H1 (cell line): ENCODE measurements at places on chromosomes 11 and 22. TPM values are rescaled to one million over a fixed set of nuclear protein-coding genes. Genes with fewer than 3 reads are reported as not detected.

GRCh38 chr22:24421428-24421931, 5.9 kb upstream of the ADORA2A start:
- peak; percentile 77 for DNase-seq

KCNJ11 gene
- total RNA-seq, result 6.3 and 8.3 TPM in 2 replicates

GLYAT gene
- total RNA-seq, result not detected in 2 replicates

KLHDC7B gene
- not detected in 2 replicates for total RNA-seq

GRCh38 chr11:13082588-13082987, 73.5 kb downstream of the RASSF10 start:
- no peak for DNase-seq

GRCh38 chr11:86910592-86910991, 44.6 kb downstream of the FZD4 start:
- no peak for DNase-seq

GRCh38 chr22:29212743-29213142, 7.0 kb downstream of the EMID1 start:
- no peak for DNase-seq

DNA sequence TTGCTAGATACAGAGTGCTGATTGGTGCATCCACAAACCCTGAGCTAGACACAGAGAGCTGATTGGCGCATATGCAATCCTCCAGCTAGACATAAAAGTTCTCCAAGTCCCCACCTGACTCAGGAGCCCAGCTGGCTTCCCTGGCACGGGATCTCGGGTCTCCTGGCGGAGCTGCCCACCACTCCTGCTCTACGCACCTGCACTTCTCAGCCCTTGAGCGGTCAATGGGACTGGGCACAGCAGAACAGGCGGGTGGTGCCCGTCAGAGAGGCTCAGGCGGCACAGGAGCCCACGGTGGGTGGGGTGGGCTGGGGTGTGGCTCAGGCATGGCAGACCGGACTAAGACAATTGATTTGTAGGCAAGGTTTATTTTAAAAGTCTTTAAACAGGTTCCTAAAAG, 1365.5 kb downstream of the FAM181B start:
- no peak for DNase-seq

SLC39A13 gene
- total RNA-seq, result 20.9 and 23.2 TPM in 2 replicates

CYP2D6 gene
- 0.77 and 0.93 TPM in 2 replicates for total RNA-seq

MIOX gene
- 0.30 and 0.33 TPM in 2 replicates for total RNA-seq

UBQLN3 gene
- total RNA-seq, result not detected in 2 replicates

DNA sequence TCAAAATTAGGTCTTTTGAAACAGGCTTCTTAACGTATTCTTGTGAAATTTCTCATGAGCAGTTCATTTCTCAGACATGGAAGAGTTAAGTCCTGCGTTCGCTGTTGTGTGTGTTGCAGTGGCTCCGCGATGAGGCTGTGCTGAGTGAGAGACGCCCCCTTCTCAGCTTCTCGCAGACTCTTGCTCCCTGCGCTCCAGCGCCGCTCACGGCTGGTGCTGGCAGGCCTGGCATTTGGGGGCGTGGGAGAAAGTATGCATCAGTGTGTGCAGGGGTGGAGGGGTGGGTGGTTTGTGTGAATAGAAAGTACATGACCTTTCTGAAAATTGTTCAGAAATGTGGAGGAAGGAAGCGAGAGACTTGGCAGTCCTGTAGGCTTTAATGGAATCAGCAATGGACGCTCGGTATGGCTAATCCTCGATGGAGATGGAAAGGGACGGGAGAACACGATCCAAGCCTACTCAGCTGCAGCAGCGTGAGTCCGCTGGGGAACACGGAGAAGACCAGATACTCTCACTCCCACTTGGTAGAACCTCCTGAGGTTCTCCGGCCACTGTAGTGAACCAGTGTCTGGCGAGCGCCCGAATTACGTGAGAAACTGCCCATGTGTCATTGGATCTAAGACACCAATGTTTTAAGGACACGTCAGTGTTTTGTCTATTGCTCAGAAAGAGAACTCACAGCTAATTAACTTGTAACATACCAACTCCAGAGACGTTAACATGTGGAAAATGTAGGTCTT, 5.9 kb downstream of the TAB1 start:
- DNase-seq, result no peak

GRCh38 chr11:35377262-35377661, 42.1 kb downstream of the SLC1A2 start:
- DNase-seq, result no peak

GRCh38 chr11:22347857-22348487, 9.8 kb downstream of the SLC17A6 start:
- DNase-seq, result no peak
